ENCODE measurements at places on chromosomes 6 and 20.
A peak's percentile ranks its signal among the peaks of the same experiment; 100 is the strongest.

DNA sequence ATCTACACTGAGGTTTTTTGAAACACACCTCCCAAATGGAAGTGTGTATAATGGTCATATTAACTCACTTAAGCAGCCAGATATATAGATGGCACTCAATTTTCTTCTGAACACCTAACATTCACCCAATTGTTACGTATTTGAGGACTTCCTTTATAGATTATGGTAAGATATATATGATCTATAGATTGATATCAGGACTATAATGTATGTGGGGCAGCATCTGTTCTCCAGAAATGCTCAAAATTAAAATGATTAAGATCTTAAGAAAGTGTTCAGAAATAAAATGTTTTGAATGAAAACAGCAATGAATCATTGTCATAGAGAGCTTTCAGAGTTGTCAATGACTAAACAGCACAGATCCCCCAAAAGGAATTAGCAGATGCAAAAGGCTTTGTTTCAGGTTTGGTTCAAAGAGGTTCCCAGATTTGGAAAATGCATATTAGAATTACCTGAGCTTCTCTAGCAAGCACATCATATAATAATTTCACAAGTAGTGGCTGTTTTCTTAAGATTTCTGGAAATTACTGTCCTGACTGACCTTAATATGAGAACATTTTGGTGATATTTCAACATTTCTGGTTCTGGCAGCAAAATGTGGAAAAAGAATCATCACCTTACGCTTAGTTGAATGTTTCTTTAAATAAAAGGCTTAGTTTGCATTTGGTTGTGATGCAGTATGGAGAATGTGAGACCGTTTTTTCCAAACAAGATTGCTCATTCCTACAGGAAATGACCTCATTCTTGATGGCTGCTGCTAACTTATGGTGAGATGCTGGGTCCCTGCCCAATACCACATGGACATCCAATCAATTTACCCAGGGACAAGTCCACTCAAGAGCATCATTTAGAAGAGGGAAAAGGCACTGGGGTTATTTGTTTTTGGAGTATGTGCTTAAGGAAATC is 31.5 kb downstream of the TRAF3IP2 start:
- DNase-seq: no peak

DNA sequence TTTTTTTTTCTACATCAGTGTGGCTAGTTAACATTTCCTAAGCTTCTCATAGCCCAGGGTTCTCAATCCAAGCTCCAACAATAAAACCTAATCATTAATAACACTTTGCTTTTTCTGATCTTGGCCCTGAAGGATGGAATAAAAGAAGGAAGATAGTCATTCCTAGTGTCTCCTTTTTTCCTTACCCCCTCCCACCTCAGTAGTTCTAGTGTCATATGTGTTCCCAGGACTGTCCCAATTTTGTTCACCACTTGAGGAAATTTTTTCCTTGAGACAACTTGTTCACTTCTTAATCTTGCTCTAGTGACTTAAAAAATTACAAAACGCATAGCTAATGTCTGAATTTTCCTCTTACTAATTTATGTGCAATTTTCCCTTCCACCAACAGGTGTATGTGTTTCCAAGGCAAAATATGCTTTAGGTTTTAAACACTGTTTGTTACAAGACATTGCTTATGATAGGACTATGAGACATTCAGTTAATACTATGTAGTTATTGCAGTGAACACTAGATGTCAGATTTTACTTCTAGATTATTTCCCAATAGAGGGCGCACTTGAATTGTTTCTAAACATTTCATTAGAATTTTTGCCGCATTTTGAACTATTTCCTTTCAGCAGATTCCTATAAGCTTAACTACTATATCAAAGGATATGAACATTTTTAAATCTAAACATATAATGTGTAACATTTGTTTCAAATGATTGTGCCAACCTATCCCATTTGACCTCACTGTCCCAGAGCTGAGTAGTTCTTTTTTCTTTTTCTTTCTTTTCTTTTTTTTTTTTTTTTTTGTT is 18.5 kb upstream of the C6orf141 start:
- DNase-seq: no peak

GRCh38 chr20:17676942-17677341 is 5.1 kb downstream of the RRBP1 start:
- no peak for DNase-seq

DNA sequence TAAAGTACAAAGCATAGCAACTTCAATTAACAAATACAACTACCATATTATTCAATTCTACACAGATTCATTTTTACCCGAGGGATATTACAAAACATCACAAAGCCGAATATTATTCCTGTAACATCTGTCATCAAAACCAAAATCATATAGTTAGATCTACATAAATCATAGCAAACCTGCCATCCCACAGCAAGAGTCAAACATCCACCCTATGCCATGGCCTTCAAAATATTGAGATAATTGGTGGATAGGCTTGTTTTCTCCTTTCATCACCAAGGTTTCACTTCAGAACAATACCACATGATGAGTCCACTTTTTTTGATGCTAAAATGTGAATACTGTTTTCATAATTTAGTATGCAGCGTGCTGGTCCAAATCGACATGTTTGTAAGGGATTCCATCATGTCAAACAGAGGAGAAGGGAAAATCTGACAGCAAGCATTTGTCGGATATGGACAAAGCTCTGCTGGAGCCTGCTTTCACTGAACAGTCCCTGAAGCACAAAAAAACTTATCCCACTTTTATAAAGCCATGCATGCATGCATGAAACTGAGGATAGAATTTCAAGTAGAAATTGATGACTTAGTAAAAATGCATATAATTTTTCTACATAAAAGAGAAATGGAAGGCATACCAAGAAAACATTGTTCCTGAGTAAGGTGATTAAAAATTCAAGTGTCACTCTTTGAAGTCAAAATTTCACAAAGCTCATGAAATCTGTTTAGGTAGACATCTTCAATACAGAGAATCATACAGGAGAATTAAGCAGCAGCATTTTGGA is 494.1 kb downstream of the HACE1 start:
- no peak for DNase-seq

DNA sequence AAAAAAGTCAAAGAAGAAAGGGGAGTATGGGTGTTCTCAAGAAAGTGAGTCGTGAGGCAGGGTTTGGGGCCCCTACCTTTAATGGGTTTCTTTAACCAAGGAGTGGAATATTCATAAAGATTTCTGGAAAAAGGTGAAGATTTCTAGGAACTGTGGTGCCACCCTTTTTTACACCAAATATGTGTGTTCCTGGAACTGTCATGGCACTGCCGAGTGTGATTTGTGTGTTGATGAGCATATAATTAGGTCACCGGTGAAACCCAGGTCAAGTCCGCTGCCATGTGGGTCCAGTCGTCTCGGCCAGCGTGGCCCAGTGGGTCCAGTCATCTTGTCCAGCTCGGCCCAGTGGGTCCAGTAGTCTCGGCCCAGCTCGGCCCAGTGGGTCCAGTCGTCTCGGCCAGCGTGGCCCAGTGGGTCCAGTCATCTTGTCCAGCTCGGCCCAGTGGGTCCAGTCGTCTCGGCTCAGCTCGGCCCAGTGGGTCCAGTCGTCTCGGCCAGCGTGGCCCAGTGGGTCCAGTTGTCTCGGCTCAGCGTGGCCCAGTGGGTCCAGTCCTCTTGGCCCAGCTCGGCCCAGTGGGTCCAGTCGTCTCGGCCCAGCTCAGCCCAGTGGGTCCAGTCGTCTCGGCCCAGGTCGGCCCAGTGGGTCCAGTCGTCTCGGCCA is 8.3 kb upstream of the EEF1A2 start:
- no peak for DNase-seq

GRCh38 chr6:32178547-32179440 is 589 bp downstream of the RNF5 start:
- DNase-seq: no peak

DNA sequence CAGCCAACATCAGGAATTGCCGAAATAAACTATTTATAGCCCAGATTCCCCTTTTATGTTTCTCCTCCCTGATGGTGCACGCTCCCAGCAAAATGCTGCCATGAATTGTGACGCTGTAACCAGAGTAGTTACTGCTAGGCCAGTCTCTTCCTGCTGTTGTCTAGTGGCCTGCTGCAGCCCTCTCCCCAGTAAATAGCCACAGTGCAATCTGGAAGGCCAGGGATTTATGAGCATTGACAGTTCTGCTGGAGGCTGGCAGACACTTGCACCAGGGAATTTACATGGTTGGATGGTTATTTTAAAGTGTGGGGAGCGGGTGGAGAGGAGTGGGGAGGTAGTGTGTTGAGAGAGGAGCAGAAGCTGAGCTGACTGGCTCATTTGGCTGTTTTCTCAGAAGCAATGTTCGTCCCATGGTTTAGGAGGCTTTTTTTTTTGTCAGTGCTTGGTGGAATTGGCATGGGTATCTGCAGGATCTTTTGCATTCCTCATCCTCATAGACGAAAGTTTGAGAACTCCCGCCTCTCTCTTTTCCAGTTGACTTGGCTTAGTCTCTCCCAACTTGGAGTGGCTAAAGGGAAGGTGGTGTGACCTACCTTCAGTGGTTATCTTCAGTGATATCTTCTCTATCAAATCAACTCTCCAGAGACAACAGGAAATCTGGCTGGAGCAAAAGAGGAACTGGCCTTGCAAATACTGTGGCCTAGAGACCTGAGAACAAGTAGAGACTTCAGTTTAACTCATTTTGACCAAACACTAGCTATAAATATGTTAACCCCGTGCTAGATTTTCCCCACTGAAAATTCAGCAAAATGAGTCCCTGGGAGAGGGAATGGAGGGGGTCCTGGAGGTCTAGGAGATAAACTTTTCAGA is 99.3 kb upstream of the VSTM2L start:
- no peak for DNase-seq

DNA sequence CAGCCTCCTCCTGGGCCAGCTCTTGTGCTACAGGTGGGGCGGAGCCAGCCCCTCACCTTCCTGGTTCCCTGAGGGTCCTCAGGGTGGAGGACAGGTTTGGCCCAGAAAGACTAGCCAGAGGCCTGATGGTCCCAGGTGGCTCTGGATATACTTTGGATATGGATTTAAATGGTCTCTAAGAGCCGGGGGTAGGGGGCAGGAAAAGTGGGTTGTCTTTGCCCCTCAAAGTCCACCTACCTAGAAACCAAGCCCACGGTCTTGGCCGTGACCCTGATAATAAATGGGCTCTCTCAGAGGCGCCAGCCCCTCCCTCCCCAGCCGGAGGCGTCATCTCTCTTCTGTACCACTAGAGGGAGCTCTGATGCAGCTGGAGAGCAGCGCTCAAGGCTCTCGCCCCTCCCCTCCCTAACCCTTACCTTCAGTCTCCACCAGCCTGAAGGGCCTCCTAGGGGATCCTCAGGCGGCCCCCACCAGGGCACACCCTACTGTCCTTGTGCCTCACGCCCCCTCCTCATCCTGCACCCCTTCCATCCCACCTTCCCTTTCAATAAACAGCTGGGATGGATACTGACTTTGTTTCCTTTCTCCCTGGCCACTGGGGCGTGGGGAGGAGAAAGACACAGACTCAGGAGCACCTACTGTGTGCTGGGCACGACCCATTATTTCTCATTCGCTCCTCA is 7.5 kb downstream of the NRSN2 start:
- DNase-seq: peak; percentile 80

GRCh38 chr20:25399037-25399430 is 8.4 kb upstream of the ABHD12 start:
- DNase-seq: peak; percentile 21

GRCh38 chr20:31868853-31869672 is 1.3 kb downstream of the DUSP15 start:
- no peak for DNase-seq

GRCh38 chr6:32689531-32690501 is 23.4 kb upstream of the HLA-DQB1 start:
- DNase-seq: peak; percentile 32

DNA sequence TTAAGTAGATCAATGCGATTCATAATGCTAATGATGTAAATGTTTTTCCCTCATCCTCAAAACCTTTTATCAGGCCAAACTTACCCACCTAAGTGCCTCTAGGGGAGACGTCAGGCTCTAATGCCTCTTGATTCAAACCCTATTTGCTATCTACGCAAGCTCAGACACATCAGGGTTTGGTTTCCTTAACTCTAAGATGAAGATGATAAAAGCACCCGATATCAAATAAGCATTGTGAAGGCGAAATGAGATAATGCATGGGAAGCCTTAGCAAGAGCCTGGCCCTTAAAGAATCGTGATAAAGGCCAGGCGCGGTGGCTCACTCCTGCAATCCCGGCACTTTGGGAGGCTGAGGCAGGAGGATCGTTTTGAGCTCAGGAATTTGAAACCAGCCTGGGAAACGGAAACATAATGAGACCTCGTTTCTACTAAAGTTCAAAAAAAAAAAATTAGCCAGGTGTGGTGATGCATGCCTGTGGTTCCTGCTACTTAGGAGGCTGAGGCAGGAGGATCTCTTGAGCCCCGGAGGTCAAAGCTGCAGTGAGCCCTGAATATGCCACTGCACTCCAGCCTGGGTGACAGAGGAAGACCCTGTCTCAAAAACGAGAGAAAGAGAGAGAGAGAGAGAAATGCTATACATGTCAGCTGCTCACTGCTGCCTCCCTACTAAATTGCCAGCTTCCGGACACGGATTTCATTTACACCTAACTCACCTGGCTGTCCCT is 13.5 kb downstream of the CNKSR3 start:
- no peak for DNase-seq

DNA sequence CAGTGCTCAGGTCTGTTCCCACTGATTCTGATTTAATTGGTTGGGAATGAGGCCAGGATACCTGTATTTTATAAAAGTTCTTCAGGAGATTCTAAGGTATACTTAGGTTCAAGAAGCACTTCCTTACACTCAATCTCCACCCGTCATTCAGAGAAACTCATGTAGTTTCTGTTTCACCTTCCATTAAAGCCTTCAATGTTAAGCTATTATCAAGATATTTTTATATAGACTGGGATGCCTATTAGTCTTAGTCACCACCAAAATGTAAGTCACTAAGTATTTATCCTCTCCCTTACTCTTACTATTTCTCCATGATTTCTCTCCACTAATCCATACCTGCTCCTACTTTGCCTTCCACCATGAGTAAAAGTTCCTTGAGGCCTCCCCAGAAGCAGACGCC is 38.1 kb upstream of the GCLC start:
- no peak for DNase-seq

DNA sequence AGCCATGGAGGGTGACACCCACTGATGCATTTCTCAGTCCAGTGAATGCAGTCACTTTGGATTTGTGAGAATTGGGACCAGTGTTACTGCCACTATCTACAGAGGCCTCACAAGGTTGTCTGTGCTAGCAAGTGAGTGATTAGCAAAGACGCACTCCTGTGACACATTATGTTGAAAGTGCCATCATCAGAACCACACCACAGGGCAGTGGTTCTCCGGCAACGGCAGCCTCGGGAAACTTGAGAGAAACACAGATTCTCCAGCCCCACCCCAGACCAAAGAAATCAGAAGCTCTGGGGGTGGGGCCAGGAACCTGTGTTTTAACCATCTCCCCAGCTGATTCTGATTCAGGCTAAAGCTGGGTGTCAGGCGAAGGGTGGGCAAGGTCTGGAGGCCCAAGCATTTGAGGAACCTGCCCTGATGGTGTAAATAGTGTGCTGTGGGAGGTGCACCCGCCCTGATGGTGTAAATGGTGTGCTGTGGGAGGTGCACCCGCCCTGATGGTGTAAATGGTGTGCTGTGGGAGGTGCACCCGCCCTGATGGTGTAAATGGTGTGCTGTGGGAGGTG is 39.9 kb downstream of the TMEM242 start:
- no peak for DNase-seq

- DNase-seq: no peak
Measured at GRCh38 chr20:23021951-23022350, 13.2 kb upstream of the SSTR4 start.

All from CD4-positive, alpha-beta T cell treated with Interleukin-15 for 1 hour (primary cell).